Panc1 (cell line): ENCODE measurements at places on chromosomes 13 and 19.

DNA sequence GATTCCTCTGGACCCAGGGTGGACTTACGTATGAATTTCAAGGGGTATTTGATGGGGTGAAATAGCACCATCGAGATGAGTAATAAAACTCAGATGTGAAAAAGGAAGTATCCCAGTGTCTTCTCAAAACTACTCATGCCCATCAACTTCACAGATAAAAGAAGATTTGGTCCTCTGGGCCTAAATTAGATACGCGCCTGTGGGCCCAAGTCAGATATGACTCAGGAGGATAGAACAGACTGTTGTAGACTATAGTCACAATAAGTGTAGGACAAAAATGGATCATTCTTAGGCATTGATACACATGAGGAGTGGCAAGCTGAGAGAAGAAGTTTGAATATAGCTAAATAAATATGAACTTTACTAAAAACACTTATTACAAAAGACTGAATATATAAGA, 2438.8 kb downstream of the PCDH9 start:
- no peak for DNase-seq

GRCh38 chr13:114031631-114032030, 57.8 kb upstream of the C13orf46 start:
- no peak for DNase-seq

DNA sequence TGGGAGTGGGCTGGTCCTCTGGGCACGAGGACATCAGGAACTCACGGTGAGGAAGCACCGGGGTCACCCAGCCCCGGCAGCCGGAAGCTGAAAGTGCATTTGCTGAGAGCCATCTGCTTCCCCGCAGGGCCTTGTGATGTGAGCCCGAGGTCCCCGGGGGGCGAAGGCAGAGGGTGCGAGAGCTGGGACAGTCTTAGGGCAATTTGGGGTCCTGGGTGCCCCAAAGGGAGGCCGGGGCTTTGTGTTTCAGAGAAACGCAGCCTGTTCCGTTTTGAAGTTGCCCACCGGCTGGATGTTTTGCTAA, 4.8 kb downstream of the F2RL3 start:
- no peak for DNase-seq

GRCh38 chr19:33772858-33773180, 23.9 kb upstream of the KCTD15 start:
- no peak for DNase-seq

DNA sequence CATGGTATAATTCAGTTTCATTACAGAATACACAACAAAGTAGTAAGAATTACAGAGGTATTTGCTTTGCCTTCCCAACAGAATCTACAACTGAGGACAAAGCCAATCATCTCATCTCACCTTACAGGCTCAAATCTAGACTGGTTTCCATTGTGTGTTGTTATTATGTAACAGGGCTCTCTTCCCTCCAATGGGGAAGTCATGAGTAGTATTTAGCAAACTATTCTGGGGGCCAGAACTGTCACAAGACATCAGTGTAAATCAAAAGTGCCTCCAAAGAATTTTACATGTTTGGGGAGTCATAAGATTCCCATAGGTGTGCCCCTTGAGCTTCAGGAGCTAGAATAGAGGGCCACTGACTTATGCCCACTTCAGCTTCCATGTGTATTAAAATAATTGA, 187.0 kb upstream of the EDNRB start:
- DNase-seq = no peak

- DNase-seq = no peak
Observed at GRCh38 chr19:483332-484072, 12.8 kb upstream of the MADCAM1 start.
